ENCODE measurements at places on chromosomes 1 and 21.

GRCh38 chr21:44790368-44790767 lies 11.3 kb downstream of the UBE2G2 start:
- DNase-seq = no peak

DNA sequence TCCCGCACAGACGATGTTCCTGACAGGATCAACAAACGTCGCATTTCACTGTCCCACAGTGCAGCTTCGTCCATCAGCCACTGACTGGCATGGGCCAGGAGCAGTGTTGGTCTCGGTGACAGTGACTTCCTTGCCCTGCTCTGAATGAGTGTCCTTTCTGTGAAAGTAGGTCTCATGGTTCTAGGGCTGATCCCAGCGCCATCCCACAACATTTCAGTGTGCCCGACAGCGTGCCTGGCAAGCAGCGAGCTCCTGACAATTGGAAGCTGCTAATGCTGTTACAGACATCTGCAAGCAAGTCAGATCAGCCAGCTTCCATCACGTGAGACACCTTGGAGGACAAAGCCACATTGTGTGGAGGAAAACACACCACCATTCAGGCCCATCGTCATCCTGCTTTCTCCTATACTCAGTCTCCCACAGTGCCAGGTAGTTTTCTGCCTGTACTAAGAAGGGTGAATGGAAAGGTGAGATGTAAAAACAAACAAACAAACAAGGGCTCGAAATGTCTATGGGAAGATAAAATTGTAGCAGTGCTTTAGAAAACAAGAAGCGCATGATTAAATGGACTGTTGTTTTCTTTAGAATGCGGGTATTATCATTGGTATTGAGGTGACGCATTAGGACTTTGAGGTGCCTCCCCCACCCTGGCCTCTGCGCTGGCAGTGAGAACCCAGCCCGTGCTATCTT lies 21.9 kb downstream of the ERRFI1 start:
- no peak for DNase-seq

DNA sequence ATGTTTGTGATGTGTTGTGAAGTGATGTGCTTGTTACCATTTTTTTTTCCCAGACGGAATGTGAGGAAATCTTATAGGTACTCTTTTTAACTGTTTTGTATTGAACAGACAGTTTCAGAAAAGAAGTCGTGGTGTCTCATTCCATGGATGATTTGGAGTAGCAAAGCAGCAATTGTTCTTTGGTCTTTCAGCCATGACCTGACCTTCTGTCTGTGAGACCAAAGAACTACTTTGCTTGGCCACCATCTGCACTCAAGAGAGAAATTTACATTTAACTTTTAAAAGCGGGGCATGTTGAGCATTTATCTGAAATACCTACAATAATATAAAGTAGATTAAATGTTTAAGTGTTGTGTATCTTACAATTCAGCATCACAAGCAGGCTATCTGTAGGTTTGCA lies 90.2 kb downstream of the SDCCAG8 start:
- no peak for DNase-seq

DNA sequence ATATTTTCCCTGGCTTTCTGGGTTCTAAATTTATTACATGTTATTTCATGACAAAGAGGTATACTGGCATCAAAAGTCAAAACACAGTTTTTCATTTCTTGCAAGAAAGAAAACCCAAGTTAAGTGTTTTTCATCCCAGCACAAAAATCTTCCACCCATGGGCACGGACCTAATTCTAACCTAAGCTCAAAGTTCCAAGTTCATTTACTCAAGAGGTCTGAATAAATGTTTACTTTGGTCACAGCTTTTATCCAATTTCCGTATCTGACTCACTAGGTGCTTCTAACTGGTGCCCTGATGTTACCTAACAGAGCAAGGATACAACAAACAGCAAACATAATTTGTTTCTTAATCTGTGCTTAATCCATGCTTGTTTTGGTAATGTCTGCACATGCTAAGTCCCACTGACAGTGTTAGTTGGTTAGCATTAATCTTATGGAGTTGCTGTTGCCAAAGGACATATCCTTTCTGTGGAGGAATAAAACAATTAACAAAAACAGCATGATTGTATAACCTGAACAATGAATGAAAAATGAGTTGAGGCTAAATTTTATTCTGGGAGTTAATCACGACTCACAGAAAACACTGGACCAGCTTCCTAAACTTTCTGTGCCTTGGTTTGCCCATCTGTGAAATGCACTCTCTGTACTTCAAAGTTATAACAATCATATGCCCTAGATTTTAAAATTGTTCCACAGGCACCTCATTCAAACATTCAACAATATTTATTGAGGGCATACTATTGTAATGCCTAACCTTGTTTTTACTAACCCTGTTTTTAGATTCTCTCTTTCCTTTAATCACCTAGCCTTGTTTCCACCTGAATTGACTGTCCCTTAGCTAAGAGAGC lies 4.2 kb upstream of the CHD1L start:
- DNase-seq = no peak

DNA sequence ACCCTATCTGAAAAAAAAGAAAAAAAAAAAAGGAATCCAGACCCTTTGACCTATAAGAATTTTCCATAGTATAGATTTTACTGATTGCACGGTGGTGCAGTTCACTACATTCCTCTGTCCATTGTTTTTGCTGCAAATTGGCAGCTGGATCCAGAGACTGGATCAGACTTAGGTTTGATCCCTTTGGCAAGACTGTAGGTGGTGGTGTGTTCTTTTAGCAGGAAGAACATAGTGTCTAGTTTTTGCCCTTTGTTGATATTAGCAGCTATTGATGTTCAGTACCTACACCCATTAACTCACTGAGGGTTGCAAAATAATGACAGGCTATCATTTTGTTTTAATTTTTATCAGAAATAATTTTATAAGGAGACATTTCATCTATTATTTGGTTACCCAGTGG lies 37.1 kb downstream of the OSBPL9 start:
- no peak for DNase-seq

DNA sequence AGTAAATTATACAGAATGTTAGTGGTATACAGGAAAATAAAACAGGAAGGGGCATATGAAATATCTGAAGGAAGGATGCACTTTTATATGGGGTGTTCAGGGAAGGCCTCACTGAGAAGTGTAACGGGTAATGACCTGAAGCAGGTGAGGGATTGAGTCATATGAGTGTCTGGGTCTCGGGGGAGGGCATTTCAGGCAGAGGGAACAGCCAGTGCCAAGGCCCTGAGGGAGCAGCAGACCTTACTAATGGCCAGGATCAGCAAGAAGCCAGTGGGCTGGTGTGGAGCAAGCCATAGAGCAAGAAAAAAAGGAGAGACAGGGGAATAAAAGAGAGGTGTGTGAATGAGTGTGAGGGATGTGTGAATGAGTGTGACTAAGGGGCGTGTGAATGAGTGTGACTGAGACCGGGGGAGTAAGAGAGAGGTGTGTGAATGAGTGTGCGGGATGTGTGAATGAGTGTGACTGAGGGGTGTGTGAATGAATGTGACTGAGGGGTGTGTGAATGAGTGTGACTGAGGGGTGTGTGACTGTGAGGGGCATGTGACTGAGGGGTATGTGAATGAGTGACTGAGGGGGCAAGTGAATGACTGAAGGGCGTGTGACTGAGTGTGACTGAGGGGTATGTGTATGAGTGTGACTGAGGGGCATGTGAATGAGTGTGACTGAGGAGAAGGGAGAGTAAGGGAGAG lies 107.2 kb downstream of the GLIS1 start:
- no peak for DNase-seq

- DNase-seq = no peak
Observed at GRCh38 chr1:245823408-245824147, 668.8 kb downstream of the KIF26B start.

- DNase-seq = no peak
Observed at GRCh38 chr1:87594736-87595383, 266.2 kb downstream of the LMO4 start.

GRCh38 chr21:37507716-37508115 lies 141.1 kb downstream of the DYRK1A start:
- DNase-seq = no peak
